ENCODE measurements at places on chromosomes 3 and 15. TPM values are rescaled to one million over a fixed set of nuclear protein-coding genes. Genes with fewer than 3 reads are reported as not detected.

GRCh38 chr3:187236962-187237361 is 39.7 kb downstream of the RTP1 start:
- DNase-seq, result no peak

Gene LDHAL6B
- total RNA-seq, result not detected

DNA sequence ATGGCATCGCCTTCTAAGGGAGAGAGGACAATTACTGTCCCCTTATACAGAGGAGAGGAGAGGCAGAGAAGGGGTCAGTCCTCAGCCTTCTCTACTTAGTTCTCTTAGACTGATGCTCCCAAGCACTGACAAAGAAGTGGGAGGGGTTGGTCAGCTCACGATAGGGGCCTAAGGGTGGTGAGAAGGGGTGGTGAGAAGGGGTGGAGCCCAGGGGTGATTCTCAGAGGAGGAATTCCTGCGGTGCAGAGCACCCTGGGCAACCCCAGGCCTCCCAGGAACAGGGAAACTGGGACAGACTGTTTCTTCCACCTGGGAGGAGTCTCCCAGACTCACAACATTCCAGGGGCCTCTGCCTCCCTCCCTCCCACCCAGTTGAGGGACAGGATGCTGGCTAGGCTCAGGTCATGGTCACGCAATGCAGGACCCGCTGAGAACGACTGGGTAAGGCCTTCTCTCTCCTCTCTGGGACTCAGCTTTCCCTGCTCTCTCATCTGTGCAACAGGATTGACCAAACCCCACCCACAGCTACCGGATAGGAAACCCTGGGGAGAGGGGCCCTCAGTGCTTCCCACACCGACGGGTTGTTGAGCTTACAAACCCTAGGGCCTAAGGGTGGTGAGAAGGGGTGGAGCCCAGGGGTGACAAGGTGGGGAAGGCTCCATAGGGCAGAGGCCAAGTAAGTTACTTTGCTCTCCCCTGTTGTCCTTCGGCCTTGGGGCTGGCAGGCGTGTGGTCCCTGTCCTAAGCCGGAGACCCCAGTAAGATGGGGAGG is 1.5 kb downstream of the TPRA1 start:
- peak; percentile 27 for DNase-seq

DNA sequence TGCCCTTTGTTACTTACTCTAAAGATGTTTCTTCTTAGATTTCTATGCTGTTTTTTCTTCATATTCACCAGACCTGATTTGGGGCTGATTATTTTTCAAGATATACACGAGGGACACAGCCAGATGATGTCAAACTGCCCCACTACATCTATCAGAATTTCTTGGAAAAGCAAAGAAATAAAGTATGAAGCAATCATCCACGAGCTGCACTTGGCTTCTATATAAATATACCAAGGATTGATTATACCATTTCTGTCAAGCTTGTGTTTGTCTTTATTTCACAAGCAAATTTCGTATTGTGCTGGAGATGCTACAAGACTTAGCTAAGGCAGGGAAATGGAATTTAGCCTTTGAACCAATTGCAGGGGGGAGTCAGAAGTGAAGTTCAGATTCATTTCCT is 715.1 kb upstream of the NR2F2 start:
- no peak for DNase-seq

Gene TRPM1
- not detected for total RNA-seq

DNA sequence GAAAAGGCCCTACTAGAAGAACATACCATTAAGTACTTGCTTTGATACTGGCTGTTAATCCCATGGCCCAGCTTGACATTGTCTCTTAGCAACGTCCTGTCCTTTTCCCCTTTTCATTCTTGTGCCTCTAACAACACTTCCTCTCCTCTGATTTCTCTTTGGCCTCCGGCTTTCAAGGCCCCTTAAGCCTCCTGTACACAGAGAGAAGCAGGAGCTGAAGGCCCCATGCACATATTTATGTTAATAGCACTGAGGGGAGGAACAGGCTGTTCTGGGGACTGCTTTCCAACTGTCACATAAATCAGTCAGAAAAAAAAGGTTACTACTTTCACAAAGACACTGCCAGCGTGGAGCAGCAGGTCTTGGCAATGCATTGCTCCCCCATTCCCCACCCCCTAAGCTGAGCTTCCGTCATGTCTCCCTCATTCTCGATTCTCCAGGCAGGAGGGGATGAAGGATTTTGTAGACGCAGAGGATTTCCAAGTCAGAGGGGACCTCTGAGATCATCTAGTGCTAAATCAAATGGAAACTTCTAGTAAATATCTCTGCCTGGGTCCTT is 257.4 kb upstream of the ADAMTS9 start:
- no peak for DNase-seq

GRCh38 chr15:35194296-35194695 is 109.2 kb upstream of the NANOGP8 start:
- DNase-seq, result no peak

DNA sequence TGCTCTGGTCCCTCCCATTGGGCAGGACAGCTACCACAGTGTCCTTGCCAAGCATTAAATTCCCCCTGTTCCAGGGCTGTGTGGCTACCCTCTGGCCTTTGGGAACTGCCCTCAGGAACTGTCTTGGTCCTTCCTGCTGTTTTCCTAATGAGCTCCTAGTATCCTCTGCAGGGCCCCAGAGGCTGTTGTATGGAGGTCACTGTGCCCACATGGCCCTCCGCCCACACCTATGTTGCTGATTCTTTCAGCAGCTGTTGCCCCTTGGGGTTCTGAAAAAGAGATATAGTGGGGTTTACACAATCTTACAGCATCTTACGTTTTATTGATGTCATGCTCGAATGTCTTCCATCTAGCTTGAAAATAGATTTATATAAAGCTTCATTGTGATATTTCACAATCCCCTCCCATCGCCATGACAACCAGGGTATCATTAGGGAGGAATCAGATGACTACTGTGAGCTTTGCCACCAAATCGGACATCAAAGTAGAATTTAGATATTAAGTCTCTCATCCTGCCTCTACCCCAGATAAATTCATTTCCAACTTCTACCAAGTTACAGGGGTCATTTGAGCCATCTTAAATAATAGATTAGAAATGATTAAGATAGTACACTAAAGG is 97.1 kb upstream of the NR2E3 start:
- no peak for DNase-seq

Gene CFAP100
- total RNA-seq, result not detected

Gene SPINK8
- total RNA-seq, result not detected

Gene LCTL
- not detected for total RNA-seq

DNA sequence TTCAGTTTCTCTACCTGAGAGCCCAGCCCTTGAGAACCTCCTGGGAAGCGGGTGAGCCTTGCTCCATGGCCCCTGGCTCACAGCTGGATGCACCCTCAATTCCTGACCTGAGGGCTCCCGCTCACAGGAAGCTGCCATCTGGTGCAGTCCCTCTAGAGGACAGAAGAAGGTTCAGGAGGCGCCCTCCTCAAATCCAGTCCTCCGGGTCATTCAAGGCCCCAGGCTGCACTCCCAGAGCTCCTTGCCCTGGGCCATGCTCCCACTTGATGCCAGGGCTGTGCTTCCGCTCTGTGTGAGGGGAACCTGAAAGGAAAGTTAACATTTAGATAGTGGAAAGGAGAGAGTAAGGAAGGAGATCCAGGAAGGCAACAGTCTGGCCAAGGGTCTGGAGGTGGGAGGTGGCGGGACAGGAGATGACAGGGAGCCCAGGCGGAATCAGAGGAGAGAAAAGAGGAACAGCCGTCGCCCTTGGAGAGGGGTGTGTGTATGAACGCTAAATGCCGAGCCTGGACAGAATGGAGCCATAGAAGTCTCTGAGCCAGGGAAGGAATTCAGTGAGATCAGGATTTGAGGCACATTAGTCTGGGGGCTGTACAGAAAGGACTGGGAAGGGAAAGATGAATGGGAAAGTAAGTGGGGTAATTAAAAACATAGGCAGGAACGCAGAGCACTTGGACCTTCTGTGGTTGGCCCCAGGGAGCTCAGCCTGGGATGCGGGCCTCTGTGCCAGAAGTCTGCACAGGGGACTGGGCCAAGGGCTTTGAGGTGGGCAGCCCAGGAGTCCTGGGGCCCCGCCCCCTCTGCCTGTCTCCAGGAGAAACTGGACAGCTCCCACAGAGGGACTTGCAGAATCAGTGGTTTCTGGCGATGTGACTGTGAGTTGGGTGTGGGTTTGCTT is 26.1 kb downstream of the TBC1D21 start:
- DNase-seq, result no peak

- no peak for DNase-seq
Observed at GRCh38 chr3:17747890-17748247, 5.4 kb upstream of the TBC1D5 start.

DNA sequence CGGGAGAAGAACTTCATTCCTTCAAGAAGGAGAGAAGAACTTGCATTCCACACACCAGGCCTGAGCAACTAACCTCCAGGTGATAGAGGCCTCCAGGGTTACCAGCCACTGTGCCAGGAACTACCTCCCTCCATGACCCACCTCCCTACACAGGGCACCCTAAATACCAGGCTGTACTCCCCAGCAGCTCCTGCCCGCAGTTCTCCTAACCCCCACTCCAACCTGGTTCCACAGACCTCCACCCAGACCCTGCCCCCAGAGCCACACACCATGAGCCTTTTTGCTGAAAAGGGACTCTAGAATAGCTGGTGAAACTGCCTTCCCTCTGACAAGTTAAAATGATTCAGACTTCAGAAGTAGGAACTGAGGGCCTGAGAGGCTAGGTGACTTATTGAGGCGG is 8.2 kb downstream of the IGDCC3 start:
- DNase-seq, result no peak

Gene GOLGA6B
- not detected for total RNA-seq

Gene KLHL40
- not detected for total RNA-seq

Gene B2M
- 4,139 TPM for total RNA-seq

DNA sequence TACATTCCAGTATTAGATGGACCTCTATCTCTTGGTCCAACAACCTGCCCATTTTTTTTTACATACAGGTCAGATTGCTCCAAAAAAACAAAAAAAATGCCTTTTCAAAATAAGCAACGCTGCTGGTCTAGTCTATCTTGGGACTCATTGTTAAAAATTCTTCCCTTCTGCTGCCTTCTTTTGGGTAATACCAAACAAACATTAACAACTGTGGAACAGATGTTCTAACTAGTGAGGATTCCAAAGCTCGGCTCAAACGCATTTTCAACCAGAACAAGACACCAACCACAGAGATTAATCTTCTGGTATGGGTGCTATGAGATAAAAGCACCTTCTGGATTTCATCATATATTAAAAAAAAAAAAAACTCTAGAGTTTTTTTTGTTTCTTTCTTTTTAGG is 24.7 kb downstream of the ARHGAP31 start:
- DNase-seq, result no peak

- no peak for DNase-seq
Observed at GRCh38 chr15:41105348-41106334, 10.4 kb downstream of the INO80 start.

GRCh38 chr3:42690766-42691680 is 5.7 kb downstream of the KLHL40 start:
- DNase-seq, result peak; percentile 30

All from activated naive CD4-positive, alpha-beta T cell treated with anti-CD3 and anti-CD28 coated beads, Interleukin-2, amount 50 U/mL, for 72 hours (primary cell).